CD4-positive, alpha-beta T cell treated with Interleukin-17A for 1 hour (primary cell): ENCODE measurements at places on chromosomes 11 and 22.

DNA sequence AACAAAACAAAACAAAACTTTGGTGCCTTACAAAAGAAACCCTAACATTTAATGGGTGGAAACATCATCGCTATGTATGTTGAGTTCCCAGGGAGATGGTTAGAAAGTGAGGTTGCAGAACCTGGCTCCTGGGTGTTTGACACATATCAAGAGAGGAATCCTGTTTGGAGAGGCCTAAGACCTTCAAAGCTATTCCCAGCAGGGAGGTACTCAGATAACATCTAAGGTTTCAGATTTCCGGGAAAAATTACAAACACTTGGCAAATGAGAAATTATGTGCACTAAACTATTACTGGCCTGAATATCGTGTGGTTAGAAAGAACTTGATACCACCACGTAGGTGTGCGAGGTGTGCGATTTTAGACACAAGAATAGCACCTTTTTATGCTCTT is 18.5 kb downstream of the TRIM5 start:
- no peak for DNase-seq

DNA sequence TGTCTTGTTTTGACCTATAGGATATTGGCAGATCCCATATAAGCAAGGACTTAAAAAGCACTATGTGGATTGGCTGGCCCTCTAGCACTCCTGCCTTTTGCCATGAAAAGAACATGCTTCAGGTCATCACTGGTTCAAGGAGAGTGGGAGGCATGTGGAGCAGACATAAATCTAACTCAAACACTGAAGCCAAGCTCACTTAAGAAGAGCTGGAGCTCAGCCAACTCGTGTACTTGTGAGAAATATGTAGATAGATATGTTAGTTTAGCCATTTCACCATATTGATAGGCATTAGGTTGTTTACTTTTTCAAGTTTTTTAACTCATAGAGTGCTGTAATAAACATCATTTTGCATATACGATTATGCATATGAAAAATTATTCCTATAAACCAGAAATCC is 19.9 kb upstream of the BBOX1 start:
- DNase-seq, result no peak

- no peak for DNase-seq
Measured at GRCh38 chr11:115276799-115277198, 227.4 kb downstream of the CADM1 start.

GRCh38 chr22:29473001-29473400 is 7.0 kb upstream of the NEFH start:
- DNase-seq, result no peak

DNA sequence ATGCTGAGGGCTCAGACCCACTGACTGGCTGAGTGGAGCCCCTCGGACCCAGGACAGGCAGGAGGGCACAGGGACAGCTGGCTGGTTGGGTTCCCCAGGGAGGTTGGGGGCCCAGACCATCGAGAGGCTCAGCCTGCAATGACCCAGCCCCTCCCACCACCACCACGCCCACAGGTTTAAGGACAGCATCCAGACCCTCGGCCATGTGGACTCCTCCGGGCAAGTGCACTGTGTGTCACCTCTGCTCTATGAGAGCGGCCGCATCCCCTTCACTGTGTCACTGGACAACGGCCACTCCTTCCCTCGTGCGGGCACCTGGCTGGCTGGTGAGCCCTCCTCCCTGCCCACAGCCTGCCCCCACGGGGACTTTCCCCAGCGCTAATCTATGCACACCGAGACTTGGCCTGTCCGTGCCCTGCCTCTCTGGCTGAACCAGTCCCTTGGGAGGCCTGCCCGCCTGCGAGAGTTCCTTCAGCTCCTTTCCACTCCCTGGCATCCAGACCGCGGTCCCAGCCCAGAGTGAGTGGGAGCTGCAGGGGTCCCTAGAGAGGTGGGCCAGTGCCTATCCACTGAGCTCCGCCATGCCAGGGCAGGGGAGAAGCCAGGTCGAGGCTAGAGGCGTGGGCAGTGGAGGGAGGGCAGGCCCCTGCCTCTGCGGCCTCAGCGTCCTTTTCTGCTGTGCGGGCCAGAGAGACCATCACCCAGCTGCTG is 2.2 kb downstream of the SUSD2 start:
- DNase-seq, result no peak

- no peak for DNase-seq
Measured at GRCh38 chr11:47837929-47838328, 10.2 kb downstream of the NUP160 start.

DNA sequence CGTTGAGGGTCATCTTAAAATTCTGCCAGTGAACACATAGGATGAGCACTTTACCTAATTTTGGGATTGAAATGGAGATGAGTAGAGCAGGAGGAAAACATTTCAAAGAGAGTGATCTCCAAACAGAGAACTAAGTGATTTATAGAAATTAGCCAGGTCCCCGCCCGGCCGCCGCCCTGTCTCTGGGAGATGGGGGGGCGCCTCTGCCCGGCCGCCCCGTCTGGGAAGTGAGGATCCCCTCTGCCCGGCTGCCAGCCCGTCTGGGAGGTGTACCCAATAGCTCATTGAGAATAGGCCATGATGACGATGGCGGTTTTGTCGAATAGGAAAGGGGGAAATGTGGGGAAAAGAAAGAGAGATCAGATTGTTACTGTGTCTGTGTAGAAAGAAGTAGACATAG is 276.7 kb upstream of the C11orf87 start:
- no peak for DNase-seq

DNA sequence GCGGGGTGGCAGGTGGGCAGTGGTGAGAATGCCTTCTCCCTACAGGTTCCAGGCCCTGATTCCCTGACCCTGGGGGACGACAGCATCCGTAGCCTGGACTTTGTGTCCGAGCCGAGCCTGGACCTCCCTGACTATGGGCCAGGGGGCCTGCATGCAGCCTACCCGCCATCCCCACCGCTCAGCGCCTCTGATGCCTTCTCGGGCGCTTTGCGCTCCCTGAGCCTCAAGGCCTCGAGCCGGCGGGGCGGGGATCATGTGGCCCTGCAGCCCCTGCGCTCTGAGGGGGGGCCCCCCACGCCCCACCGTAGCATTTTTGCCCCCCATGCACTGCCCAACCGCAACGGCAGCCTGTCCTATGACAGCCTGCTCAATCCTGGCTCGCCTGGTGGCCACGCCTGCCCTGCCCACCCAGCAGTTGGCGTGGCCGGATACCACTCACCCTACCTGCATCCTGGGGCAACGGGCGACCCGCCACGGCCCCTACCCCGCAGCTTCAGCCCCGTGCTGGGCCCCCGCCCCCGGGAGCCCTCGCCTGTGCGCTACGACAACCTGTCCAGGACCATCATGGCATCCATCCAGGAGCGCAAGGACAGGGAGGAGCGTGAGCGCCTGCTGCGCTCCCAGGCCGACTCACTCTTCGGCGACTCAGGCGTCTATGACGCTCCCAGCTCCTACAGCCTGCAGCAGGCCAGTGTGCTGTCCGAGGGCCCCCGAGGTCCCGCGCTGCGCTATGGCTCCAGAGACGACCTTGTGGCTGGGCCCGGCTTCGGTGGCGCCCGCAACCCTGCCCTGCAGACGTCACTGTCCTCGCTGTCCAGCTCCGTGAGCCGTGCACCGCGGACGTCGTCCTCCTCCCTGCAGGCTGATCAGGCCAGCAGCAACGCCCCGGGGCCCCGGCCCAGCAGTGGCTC is 7.9 kb downstream of the CCDC188 start:
- no peak for DNase-seq
